ENCODE measurements at places on chromosomes 1 and 21.

DNA sequence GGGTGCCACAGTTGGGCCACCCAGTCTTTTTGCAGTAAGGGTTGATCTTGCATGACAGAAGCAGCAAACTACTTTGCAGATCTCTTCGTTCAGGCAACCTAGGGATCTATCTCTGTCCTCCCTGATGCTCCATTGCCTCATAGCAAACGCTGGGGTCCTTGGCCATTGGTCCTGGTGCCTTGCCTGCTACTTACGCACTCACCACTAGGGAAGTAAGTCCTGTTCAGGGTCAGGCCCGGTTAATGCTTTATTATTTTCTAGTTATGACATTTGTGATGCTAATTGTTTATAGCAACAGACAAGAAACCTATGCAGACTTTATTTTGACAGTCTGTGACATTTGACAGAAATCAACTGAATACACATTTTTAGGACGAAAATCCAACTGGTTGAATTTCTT lies 326.5 kb upstream of the FMN2 start:
- no peak for DNase-seq

DNA sequence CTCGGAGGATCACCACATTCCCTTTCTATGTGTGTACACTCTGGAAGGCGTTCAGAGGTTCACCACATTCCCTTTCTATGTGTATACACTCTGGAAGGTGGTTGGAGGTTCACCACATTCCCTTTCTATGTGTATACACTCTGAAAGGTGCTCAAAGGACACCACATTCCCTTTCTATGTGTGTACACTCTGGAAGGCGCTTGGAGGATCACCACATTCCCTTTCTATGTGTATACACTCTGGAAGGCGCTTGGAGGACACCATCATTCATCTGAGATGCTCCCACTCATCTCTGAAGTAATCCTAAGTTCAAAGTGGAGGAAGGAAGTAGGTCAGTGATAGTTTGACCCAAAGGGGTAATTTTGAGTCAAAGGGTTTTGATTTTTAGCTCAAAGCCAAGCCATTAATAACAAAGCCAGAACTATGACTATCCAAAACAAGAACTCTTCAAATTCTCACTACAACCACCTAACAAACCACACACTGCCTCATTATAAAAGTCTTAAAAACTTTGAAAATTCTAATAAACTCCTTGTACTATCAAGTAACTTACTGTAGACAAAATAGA lies 32.9 kb downstream of the NRIP1 start:
- no peak for DNase-seq

GRCh38 chr1:219236933-219237610 lies 63.4 kb downstream of the LYPLAL1 start:
- DNase-seq, result no peak

- no peak for DNase-seq
These were observed 40.0 kb downstream of the ZNF678 start for GRCh38 chr1:227603327-227603726.

DNA sequence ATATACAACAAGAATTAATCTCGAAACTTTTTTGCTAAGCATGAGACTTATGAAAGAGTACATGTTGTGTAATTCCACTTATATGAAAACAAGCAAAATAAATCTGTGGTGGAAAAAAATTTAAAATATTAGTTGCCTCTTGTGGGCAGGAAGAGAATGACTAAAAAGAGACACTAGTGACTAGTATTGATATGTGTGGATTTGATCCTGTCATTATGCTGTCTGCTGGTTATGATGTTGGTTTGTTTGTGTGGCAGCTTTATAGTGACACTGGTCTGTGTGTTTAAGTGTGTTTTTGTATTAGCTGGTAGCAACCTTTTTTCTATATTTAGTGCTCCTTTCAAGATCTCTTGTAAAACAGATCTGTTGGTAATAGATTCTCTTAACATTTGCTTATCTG lies 267.8 kb upstream of the NRIP1 start:
- no peak for DNase-seq

DNA sequence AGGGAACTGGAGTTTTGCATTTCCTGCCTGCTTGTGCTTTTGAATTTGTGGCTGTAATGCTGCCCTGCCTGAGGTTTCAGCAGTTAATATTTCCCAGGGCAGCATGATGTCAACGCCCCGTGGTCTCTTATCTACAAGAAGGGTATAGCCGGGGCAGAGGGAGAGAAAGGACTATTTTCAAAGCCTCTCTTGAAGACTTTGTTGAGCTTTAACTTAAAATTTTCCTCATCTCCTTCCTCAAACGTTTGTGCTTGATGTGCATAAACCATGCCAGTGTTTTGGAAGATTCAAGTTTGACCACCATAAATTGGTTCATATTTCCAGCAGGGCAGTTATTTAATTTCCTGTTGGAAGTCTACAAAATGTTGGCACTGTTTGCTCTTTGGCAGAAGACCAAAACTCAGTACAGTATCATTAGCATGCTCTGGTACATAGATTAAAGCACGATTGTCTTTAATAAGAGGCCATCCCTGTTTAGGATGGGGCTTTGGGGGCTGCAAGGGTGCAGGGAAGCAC lies 43.4 kb downstream of the ROR1 start:
- DNase-seq, result no peak

- DNase-seq, result no peak
These were observed 4.2 kb upstream of the CCDC28B start for GRCh38 chr1:32195972-32196823.

DNA sequence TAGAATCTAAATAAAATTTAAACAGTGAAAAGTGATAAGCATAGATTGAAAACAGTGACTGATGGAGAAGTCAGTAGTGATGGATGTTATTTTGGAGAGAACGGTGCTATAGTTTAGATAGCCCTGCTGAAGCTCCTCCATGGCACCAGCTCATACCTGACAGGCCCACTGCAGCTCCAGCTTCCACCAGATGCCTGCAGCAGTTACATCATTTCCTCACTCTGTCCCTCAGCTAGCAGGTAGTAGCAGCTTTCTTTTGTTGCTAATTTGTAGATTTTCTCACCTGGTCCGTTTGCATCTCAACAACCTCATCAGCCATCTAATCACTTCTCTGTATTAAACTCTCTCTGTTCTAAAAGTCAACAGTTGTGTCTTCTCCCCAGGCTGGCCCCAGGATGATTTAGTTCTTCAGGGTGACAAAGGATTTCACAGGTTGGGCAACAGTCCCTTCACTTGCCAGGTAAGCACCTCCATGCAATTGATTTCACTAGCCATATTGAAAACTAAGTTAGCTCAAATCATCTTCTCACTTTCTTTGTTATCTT lies 128.3 kb downstream of the LMX1A start:
- no peak for DNase-seq

DNA sequence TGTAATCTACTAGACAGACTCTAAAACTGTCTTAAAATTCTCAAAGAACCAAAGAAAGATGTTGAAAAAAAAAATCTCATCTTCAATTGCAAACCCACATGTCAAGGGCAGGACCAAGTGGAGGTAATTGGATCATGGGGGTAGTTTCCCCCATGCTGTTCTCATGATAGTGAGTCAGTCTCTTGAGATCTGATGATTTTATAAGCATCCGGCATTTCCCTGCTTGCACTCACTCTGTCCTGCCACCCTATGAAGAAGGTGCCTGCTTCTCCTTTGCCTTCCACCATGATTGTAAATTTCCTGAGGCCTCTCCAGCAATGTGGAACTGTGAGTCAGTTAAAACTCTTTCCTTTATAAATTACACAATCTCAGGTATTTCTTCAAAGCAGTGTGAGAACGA lies 257.0 kb downstream of the HHIPL2 start:
- no peak for DNase-seq

- no peak for DNase-seq
These were observed 14.1 kb upstream of the TMEM240 start for GRCh38 chr1:1554550-1554925.

DNA sequence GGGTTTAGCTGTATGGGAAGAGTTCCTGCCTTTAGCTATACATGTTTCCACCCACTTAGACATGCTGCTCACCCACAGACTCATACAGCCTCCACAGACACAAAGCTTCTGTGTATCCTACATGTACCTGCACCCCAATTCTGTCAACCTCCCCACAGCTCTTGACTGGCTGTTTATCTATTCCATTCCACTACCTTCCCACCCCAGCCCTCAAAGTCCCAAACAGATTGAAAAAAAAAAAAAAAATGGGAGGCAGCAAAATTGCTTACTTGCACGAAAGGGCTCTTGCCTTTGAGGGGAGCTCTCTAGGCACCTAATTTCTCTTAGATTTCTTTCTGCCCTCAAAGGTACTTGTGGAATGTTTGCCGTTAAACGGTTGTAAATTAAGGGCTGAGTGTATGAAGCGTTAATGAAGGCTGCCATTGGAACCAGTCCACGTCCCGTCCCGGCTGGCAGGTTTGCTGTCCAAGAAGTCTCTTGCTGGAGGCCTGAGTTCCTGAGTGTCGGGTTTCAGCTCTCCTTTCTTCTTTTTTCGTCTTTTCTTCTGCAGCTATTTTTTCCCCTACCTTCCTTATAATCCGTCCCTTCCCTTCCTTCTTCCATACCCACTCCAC lies 43.6 kb downstream of the PBX1 start:
- no peak for DNase-seq

DNA sequence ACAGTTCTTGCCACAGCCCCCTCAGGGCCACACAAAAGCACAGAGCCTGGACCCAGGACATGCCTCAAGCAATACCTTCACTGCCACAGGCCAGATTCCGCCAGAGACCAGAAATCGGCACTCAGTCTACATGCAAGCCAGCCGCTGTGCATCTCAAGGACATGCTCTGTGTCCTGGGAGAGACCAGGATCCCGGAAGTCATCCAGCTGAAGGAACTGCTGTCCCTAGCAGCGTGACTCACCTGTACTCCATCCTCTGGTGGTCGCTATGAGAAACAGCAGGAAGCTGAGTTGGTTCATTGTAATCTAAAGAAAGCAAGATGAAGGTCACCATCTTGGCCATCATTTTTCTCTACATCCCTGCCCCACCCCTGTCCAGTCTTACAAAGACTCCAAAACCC lies 401 bp downstream of the ITLN1 start:
- DNase-seq, result no peak

GRCh38 chr1:76870037-76870436 lies 2.8 kb downstream of the ST6GALNAC5 start:
- DNase-seq, result no peak

GRCh38 chr1:161989786-161990185 lies 33.9 kb downstream of the OLFML2B start:
- no peak for DNase-seq

GRCh38 chr1:170732252-170732588 lies 68.3 kb downstream of the PRRX1 start:
- no peak for DNase-seq

- no peak for DNase-seq
These were observed 30.8 kb upstream of the ADARB1 start for GRCh38 chr21:45043541-45044020.

- no peak for DNase-seq
These were observed 1063.4 kb downstream of the PLA2G4A start for GRCh38 chr1:187891993-187892682.

- DNase-seq, result no peak
These were observed 103.5 kb downstream of the NPHP4 start for GRCh38 chr1:5888606-5889211.

- no peak for DNase-seq
These were observed 21.8 kb downstream of the RSPH1 start for GRCh38 chr21:42474043-42474831.

DNA sequence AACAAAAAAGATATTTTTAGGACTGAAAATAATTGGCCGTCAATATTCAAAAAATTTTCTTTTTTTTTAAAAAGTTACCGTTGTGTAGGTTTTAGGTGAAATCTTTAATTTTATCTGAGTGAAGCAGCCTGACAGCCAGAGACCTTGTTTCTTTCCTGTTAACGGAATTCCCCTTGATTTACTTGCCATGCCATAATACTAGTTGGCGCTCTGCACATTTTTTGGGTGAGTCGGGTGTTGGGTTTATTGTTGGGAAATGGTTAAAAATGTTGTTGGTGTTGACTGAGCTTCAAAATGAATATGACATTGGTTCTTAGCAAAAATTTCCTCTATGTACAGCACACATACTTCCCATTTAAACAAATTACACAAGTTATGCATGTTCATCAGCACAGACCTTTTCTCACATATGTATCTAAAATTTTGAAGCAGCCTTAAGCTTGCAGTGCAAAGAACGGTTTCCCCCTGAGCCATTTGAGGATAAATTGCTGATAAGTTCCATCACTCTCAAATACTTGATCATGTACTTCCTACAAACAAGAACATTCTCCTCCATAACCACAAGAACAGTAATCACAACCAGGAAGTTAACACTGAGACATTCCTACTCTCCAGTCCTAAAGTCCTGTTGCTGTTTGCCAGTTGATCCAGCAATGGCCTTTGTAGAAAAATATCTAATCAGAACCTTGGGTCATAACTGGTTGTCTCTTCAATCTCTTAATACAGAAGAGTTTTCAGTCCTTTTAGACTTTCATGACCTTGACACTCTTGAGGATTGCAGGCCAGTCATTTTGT lies 34.2 kb downstream of the CAMTA1 start:
- no peak for DNase-seq

GRCh38 chr1:99467645-99468044 lies 178.3 kb upstream of the PALMD start:
- no peak for DNase-seq

DNA sequence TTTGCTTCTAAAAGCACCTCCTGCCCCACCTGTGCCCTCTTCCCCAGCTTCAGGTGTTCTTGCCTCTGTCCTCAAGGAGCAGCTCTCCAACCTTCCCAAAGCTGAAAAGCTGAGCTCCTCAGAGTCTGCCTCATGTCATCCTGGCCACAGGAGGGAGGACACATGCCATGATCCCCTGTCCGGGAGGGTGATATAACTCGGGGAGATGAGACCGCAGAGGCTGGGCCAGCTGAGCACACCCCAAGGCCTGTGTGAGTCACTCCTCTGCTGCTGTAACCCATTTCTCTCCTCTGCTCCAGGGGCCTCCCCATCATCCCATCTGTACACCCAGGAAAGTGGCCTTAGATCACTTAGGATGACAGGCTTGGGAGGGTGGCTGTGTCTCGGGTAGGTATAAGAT lies 49.8 kb downstream of the EPHB2 start:
- no peak for DNase-seq

DNA sequence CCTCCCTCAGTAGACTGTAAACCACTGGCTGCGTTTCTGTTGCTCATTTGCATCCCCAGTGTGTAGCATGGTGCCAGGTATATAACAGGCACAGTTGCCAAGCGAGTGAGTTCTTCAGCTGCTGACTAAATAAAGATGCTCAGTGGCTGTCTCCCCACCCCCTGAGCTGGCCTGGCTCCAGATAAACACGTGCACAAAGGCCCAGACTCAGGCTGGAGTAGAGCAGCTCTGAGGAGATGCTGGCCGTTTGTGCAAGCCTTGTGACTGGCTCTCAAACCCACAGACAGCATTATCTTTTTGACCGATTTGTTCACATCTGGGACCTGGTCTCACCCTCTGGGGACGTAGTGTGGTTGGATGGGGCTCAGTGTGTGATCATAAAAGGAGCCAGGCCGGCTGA lies 7.1 kb downstream of the CHRNB2 start:
- no peak for DNase-seq

DNA sequence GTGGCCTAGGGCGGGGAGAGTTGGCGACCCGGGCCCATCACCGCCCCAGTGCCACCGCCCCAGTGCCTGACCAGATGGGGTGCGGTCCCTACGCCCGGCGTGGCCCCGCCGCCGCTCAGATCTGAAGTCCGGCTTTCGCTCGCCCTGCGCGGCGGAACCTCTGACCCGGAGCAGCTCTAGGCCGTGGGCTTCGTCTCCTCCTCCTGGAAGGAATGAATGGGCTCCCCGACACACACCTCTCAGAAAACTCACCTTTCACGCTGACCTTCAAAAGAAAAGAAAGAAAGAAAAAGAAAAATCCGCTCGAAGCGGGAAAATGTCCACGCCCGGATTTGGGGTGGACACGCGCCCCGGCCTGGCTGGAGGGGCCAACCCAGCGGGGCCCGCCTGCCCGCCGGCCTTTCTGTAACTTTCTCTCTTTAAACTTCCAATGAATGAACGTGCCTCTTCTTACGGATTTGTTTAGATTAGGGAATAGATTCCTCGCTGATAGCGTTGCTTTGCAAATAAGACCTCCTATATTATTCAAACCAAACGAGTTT lies 5.4 kb upstream of the SIM2 start:
- DNase-seq, result no peak
